ENCODE measurements at places on chromosomes 3 and 15. TPM values are rescaled to one million over a fixed set of nuclear protein-coding genes. Genes with fewer than 3 reads are reported as not detected.

UMPS gene
- total RNA-seq = 40.4 TPM

UQCC5 gene
- 5.0 TPM for total RNA-seq

LRRC31 gene
- not detected for total RNA-seq

TTLL13 gene
- total RNA-seq = not detected

CAND2 gene
- 25.7 TPM for total RNA-seq

UCN2 gene
- total RNA-seq = not detected
